Astrocyte of the spinal cord (primary cell): ENCODE measurements at places on chromosomes 4 and X.

GRCh38 chr4:72243641-72244040 lies 211.8 kb downstream of the NPFFR2 start:
- DNase-seq, result no peak

GRCh38 chrX:134144231-134144630 lies 92.8 kb upstream of the CCDC160 start:
- no peak for DNase-seq

- DNase-seq, result no peak
These were observed 93.4 kb downstream of the ADRA2C start for GRCh38 chr4:3859571-3859970.

- no peak for DNase-seq
These were observed 18.6 kb downstream of the BLTP1 start for GRCh38 chr4:122170775-122171174.

DNA sequence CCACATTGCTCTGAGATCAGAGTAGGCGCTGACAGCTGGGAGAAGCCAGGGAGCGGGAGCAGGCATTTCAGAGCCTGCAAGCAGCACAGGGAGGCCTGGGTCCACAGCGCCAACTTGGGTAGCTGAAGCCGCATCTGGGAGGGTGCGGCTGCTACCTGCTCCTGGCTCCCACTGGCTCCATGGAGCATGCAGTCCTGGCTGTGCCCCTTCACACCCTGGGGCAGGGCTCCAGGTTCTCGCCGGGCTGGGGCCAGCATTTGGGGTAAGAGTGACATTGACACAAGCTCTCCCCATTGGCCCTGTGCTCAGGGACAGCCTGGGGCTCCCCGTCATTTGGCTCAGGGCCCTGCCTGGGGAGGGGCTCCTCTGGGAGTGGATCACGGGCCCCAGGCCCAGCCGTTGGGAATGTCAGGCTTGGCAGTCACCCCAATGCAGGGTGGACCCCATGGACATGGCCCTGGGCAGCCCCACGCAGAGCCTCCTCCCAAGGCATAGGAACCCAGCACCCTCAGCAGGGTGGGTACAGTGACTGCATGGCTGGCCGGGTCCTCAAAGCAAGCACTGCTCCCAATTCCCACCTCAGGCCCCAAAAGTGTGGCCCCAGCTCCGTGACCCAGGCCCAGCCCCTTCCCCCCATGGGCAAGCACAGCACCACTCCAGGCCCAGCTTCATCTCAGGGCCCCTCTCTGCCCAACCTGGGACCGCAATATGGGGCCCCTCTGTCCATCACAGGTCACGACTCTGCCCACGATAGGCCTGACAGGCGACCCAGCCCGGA lies 82.4 kb downstream of the PRDM5 start:
- no peak for DNase-seq

DNA sequence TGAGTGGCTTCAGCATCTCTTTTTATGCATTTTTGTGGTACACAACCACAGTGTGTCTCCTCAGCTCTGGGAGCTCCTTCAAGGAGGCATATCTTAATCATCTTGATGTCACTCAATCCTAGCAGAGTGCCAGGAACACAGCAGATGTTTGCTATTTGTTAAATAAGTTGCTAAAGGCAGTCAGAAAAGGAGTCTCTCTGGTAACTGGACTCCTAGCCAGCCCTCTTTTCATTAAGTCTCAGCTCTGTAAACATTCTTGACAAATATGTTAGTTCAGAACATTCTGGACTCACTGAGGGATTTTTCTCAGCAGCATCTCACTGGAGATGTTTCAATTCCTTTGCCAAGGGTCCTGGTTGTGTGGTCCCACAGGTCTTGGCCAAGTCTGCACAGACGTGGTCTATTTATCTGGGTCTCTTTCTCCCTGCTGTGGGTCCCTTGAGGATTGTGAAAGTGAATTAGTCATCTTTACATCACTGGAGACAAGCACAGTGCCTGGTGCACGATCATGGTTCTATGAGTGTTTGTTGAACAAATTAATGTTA lies 20.3 kb upstream of the FAM9C start:
- DNase-seq, result peak; percentile 79

GRCh38 chrX:120677004-120677652 lies 47.3 kb upstream of the C1GALT1C1 start:
- DNase-seq, result no peak

- no peak for DNase-seq
These were observed 207.8 kb downstream of the NPFFR2 start for GRCh38 chr4:72239487-72240116.

- no peak for DNase-seq
These were observed 127.5 kb upstream of the AFF2 start for GRCh38 chrX:148372925-148373324.

- DNase-seq, result peak; percentile 8
These were observed 368.6 kb upstream of the TENM3 start for GRCh38 chr4:181874602-181875001.
